B cell (primary cell): ENCODE measurements at places on chromosomes 2 and 18.

GRCh38 chr2:24164416-24164973 is 10.4 kb upstream of the FAM228A start:
- peak; percentile 60 for DNase-seq

DNA sequence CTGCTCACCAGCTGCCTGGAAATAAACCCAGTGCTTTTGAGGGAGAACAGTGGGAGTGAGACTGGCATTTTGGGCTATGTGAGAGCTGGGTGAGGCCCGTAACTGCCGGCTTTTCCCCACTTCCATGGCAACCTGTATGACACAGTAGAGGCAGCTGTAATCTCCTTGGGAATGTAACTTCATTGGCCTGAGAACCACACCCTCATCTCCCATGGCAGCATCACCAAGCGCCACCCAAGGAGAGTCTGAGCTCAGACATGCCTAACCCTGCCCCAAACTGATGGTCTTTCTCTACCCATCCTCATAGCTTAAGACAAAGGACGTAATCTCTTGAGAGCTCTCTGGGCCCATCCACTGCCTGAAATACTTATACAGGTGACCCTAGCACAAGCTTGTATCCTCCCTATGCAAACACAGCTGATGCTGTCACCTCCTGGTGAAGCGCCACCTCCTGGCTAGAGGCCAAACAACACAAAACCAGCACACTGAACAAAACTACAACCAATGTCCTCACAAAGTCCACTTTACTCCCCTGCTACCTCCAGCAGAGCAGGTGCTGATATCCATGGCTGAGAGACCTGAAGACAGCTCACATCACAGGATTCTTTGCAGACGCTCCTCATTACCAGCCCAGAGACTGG is 763.4 kb upstream of the NRXN1 start:
- no peak for DNase-seq

DNA sequence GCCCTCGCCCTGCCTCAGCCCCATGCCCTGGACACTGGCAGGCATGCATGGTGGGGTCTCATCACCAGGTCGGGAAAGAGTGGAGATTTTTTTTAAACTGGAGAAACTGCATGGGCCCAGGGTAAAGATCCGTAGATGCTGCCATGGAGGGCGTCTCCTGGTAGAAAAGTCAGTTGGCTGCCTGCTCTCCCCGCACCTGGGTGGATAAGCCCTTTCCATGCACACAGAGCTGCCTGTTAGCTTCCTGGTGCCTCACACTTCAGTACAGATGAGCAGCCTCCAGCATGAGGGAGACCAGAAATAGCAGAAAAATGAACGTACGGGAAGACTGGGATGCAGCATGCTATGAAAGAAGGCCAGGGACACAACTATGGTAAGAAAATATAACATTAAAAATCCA is 92.0 kb downstream of the ASAP2 start:
- DNase-seq = no peak

GRCh38 chr2:217672472-217672871 is 330.3 kb downstream of the TNS1 start:
- no peak for DNase-seq

GRCh38 chr2:191220671-191221070 is 24.5 kb upstream of the MYO1B start:
- no peak for DNase-seq

- no peak for DNase-seq
Measured at GRCh38 chr2:217731805-217732204, 271.0 kb downstream of the TNS1 start.

GRCh38 chr2:52181080-52181479 is 1149.1 kb upstream of the NRXN1 start:
- DNase-seq = no peak

- DNase-seq = no peak
Measured at GRCh38 chr2:51859260-51859659, 827.3 kb upstream of the NRXN1 start.

DNA sequence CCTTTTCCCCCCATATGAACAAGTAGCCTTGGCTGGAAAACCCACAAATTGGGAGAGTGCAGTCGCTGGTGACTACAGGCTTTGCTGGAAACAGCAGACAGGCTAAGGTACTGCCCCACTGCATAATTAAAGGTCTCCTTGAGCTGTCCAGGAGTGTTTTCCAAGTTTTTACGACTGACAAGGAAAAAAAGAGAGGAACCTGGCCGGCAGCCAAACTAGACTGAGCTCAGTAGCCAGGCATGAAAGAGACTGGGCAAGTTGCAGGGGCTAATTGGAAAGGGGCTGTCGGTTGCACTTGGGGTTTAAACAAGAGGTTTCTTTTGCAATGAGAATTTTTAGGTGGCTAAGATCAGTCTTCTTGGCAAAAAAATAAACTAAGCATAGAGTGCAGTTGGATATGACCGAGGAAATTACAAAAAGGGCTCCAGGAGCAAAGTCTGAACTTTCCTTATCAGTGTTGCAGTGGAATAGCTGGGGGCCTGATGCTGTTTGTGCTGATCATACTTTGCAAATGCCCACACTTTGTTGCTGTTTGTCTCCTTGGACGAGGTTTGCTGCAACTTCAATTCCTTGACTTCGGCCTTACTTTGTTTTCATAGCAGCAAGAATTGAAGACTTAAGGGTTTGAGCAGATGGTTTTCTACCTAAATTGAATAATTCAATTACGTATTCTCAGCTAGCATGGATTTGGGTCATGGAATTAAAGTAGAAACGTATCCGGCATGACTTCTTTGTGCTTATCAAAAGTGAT is 2.1 kb downstream of the GULP1 start:
- no peak for DNase-seq

- no peak for DNase-seq
Measured at GRCh38 chr2:59312029-59312428, 1070.9 kb upstream of the FANCL start.

GRCh38 chr2:44817673-44818335 is 123.7 kb upstream of the SIX3 start:
- no peak for DNase-seq
